ENCODE measurements at places on chromosomes 1 and 21. TPM values are rescaled to one million over a fixed set of nuclear protein-coding genes. Genes with fewer than 3 reads are reported as not detected.

DNA sequence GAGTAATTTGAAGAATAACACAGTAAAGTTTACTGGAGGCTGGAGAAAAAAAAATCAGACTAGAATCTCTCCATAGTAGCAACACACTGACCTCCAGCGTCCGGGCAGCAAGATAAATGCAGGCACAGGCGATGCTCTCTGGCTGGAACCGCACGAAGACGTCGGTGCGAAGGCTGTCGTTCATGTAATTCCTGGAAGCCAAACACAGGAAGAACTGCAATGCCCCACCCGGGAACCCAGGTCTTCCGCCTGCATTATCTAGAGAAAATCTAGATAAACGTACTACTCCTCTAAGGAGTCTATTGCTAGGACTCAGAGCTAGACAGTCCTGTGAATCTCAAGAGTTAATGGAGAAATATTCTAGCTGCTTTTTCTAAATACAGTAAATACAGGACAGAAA is 8.5 kb downstream of the CCNL2 start:
- DNase-seq: no peak

GRCh38 chr1:94336991-94337390 is 81.2 kb upstream of the ABCD3 start:
- DNase-seq: no peak

DNA sequence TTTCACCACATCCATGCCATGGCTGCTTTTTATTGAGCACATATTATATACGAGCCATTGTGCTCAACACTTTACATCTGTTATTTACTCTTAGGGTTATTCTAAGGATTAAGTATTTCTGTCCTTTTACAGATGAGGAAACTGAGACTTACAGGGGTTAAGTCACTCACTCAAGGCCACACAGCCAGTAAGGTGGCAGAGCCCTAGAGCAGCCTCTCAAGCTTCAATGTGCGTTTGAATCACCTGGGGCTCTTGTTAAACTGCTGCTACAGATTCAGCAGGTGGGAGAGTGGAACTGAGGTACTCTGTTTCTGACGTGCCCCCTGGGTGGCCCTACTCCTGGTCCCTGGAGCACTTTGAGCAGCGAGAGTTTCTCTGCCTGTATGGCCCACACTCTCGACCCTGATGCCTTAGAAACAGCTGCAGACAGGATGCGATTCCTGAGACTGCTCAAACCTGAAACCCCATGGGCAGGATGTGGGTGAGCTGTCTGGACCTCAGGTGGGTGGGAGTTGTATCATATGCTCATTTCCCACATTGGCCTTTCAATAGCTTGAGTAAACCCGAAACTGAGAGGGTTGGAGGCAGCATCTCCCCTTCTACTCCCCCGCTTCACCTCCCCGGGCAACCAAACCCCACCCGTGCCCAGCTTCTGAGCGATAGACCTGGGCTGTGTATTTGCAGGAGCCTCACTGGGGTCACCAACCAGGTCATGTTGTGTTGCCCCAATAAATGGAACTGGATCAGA is 59.3 kb downstream of the MAN1C1 start:
- DNase-seq: peak; percentile 92

The NPHP4 gene
- 19.1 TPM for total RNA-seq

The PLA2G5 gene
- not detected for total RNA-seq
